ENCODE measurements at places on chromosomes 11 and 22. TPM values are rescaled to one million over a fixed set of nuclear protein-coding genes. Genes with fewer than 3 reads are reported as not detected.
A peak's percentile ranks its signal among the peaks of the same experiment; 100 is the strongest.

DNA sequence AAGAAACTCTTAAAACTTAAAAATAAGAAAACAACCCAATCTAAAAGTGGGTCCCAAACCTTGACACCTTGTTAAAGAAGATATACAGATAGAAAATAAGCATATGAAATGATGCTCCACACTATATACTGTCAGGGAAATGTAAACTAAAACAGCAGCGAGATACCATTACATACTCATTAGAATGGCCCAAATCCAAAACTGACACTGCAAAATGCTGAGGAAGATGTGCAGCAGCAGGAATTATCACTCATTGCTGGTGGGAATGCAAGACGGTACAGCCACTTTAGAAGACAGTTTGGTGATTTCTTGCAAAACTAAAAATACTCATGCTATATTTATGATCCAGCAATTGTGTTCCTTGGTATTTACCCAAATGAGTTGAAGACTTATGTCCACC, 5.0 kb upstream of the RNF26 start:
- no peak for DNase-seq

DNA sequence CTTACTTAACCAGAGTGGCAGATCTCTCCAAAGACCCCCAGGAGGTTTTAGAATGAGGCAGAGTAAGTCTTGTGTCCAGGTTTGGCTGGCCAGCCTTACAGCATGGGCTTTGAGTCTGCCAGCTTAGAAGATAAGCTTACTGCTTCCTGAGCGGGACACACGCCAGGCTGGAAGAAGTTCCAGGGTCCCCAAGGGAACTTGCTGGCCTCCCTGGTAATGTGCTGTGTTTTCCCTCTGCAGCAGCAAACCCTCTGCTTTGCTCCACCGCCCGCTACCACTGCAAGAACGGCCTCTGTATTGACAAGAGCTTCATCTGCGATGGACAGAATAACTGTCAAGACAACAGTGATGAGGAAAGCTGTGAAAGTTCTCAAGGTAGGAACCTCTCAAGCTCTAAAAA, 154.2 kb downstream of the LDLRAD3 start:
- no peak for DNase-seq

GRCh38 chr11:134711588-134711987, 299.5 kb upstream of the B3GAT1 start:
- DNase-seq = no peak

GRCh38 chr22:41574847-41575381, 14.1 kb downstream of the CSDC2 start:
- DNase-seq = no peak

The ACTN3 gene
- 0.27 TPM for total RNA-seq

DNA sequence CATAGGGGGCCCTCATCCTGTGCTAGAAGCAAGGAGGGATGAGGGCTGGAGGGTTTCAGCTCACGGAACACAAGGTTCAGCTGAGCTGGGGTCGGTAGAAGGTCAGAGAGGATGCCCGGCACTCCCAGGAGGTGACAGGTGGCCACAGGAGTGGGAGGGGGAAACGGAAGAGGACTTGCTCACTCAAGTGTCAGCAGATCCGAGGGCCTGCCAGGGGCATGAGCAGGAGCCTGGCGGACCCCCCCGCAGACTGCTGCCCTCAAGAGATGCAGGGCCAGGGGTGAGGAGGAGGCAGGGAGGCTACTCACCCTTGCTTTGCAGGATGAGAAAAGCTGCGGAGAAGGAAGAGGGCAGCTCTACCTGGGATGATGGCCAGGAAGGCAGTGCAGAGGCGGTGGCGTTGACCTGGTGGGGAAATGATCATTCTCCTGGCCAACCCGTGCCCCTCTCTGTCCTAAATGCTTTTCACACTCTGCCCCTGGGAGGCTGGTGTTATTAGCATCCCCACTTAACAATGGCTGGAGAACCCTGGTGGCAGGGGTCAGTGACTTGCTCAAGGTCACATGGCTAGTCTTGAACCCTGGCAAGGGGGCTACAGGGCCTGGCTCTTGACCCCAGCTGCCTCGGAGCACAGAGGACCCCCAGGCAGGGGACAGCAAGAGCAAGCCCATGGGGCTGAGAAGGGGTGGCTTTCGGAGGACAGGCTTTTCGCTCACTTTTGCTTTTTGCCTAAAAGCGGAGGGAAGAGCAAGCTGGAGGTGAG, 30.1 kb upstream of the CSNK1E start:
- DNase-seq = no peak

- peak; percentile 36 for DNase-seq
These were observed 530.3 kb downstream of the BRD1 start for GRCh38 chr22:49297286-49297870.

- DNase-seq = no peak
These were observed 7.6 kb upstream of the CCKBR start for GRCh38 chr11:6251990-6252473.

The KCNK7 gene
- total RNA-seq = 9.1 TPM

GRCh38 chr11:116065986-116066385, 561.8 kb upstream of the CADM1 start:
- DNase-seq = no peak

The ABCC8 gene
- not detected for total RNA-seq

The TRPC6 gene
- total RNA-seq = not detected

DNA sequence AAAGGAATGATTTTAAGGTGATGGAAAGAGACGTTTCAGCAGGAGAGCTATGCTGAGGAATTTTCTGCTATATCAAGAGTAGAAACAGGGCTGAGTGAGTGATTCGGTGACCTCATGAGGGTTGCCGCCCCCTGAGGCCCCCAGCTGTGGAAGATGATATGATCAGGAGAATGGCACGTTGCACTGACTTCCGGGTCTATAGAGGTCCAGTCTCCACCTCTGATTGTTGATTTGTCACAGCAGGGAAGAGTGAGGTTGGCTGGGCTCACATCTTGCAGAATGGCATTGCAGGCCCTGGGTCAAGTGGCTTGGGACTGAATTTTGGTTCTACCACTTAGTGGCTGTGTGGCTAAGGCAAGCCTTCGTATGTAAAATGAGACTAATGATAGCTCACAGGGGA, 205.1 kb downstream of the SNX19 start:
- no peak for DNase-seq

DNA sequence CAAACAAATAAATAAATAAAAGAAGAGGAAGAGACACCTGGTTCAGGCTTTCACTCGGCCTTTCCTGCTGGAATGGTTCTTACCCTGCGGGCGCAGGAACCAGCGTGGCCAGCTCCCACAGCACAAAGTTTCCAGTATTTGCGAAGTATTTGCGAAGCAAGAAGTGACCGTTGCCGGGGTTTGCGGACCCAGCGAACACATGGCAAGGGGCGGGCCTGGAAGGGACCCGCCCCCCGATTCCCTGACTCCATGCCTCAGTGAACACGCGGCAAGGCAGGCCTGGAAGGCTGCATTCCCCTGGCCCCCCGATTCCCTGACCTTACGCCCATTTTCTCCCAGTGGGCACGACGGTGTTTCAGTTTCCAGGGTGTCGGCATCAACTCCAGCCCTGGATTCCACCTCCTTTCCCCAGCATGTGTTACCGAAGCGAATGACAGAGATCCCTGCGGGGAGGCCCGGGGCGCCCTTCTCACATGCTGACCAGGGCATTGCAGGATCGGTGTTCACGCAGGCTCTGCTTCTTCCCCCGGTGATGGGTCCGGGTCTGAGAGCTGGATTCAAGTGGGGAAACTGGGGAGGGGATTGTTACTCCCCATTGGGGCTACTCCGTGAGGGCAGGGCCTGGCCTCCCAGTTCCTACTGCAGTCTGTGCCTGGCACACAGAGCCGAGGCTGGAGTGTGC, 102.8 kb downstream of the MPPED1 start:
- no peak for DNase-seq

DNA sequence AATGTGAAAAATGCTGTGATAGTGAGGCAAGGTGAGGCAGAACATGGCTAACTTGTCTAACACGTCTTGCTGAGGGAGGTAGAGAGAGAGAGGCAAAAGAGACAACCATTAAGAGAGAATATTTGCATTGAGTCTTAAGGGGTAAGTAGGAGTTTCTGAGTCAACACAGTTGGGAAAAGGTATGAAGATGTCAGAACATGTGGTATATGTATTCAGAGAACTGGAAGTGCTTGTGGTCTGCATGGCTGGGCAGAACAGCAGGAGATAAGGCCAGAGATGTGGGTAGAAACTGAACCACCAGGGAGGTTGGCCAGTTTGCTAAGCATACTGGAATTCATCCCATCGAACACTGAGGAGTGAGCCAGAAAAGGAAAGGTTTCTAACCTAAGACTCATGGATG, 25.0 kb upstream of the SLC5A1 start:
- no peak for DNase-seq

The CRYBB3 gene
- total RNA-seq = not detected

The PHF21B gene
- total RNA-seq = not detected

- no peak for DNase-seq
These were observed 38.2 kb downstream of the FEZ1 start for GRCh38 chr11:125457814-125458343.

GRCh38 chr22:38051900-38052862, 5.0 kb upstream of the PICK1 start:
- peak; percentile 88 for DNase-seq

GRCh38 chr11:91608677-91609076, 615.9 kb upstream of the FAT3 start:
- no peak for DNase-seq

DNA sequence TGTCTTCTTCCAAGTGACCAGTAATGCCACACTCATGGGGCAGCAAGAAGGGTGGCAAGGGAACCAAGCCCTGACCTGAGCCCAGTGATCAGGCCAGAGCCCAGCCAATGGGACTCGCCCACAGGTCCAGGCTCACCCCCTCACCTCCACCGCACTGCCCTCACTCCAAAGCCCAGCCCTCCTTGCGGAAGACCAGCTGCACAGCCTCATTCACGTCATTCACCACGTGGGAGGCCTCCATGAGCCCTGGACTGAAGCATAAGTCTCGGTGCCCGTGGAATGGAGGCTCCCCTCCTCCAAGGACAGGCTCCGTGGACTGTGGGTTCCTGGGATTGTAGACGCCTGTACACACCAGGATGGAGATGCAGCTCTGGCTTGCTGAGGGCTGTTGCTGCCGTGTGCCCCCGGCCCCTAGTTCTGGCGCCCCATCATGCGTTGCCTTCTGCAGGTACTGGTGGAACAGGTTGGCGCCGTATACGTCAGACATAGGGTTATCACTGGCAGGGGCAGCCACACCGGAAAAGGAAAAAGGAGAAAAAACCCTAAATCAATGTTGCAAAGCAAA, 16.8 kb upstream of the TMEM121B start:
- DNase-seq = no peak

The TMX2 gene
- 38.5 TPM for total RNA-seq

DNA sequence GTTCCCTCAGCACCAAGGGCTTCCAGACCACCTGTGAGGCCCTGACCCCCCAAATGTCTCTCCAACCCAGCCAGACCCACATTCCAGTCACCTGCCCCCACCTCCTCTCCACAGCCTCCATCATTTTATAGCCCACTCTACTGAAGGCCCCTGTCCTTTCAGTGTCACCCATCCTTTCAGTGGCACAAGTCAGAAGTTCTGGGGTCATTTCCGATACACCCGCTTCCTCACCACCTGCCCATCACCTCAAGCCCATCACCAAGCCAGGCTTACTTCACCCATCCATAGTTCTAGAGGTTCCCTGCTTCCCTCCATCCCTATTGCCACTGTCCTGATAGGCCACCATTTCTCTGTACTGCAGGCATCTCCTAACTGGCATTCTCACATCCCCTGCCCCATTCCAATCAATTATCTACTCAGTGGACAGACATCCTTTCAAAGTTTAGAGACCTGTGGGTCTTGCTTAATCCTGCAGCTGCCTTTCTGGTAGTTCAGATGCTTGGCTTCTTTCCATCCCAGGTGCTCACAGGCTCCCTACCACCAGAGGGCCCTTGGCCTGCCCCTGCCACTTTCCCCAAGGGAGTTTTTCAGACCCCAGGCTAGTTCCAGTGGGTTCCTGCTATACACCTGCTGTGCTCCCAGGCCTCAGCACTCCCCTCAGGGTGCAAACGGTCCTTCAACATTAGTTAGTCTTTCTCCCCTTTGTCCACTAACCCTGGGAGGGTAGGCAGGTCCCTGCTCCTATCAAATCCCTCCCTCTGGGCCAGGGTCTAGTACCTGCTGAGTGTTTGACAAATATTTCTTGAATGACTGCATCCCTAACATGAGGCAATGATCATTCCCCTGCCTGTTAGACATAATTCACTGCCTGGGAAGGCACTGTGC, 7.6 kb downstream of the KCNQ1OT1 start:
- DNase-seq = no peak

The TPH1 gene
- 0.49 TPM for total RNA-seq

The DEFB108B gene
- not detected for total RNA-seq

The SLC22A12 gene
- total RNA-seq = not detected

GRCh38 chr11:117486059-117486458, 158.4 kb downstream of the CEP164 start:
- no peak for DNase-seq

GRCh38 chr11:65551572-65552387, 6.4 kb downstream of the LTBP3 start:
- peak; percentile 71 for DNase-seq
